ENCODE measurements at places on chromosomes 16 and 17. TPM values are rescaled to one million over a fixed set of nuclear protein-coding genes. Genes with fewer than 3 reads are reported as not detected.

DNA sequence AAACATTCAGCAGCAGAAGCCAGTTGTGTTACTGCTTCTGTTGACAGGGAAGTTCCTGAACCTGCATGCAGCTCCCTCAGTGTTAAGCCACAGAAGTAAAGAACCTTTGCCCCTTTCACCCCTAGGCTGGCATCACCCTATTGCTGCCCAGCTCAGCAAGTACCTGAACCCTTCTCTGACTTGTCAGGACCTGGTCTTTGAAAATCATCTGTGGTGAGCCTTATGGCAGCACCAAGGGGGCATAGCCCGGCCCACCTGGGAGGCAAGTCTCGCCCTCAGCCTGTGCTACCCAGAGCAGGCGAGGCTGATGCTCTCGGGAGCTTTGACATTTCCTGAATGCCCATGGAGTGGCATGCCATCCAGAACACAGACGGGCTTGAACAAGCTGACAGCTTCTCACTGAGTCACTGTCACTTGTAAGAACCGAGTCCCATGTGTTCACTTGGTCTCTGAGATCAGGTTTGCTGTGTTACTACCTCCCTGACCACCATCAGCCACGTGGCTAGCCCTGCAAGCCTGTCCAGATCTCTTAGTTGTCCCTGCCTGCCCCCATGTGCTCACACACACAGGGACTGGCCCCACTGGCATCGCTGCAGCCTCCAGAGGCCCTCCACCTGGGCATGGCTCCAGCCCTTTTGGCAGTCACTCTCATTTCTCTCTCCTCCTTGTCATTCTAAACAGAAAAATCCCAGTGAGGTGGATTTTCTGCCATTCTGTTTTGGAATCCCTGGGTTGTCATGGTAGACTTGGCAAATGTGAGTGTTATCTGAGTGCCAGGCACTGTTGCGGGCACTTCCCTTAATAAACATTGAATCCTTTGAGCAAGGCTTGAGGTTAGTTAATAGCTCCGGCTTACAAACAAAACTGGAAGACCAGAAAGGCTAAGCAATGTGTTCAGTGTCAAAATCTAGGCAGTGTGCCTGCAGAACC is 2.9 kb upstream of the CARMIL2 start:
- no peak for DNase-seq

WNT3 gene
- total RNA-seq: 3.4 TPM

CDC42EP4 gene
- total RNA-seq: 65.9 TPM

IGF2BP1 gene
- 109 TPM for total RNA-seq

RETREG3 gene
- total RNA-seq: 42.3 TPM

GRCh38 chr16:11742093-11742535 is 543 bp downstream of the TXNDC11 start:
- no peak for DNase-seq

DNA sequence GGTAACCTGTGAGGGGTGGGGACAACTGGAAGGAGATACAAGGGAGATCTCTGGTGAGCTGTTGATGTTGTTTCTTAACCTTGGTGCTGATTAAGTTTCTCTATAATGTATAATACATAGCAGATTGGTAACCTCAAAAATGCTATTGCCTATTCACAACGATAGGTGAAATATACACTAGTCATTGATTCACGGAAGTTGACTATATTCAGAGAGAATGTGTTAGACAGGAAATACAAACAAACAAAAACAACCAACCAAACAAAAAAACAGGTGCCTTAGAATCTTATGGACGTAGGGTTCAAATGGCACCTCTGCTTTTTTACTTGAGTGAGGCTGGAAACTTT is 21.5 kb downstream of the HSD17B2 start:
- no peak for DNase-seq

DNA sequence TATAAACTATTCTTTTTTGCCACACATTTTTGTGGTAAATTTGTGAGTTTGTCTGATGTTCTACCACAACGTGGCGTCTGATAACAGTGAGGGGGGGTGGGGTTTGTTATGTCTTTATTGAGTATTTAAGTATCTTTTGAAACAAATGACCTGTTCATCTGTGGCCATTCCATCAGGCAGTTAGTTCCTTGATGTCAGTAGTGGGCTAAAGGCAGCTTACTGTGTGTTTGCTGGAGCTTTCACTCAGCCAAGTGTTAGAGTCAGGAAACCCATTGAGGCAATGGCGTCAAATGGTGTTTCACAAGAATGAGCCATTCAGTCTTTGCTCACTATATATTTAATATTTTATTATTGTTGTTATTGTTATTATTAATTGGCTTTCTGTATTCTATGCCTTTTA is 28.0 kb downstream of the NQO1 start:
- no peak for DNase-seq

GRCh38 chr17:81821603-81822311 is 11.3 kb downstream of the MCRIP1 start:
- DNase-seq: no peak

GRCh38 chr17:59837308-59838051 is 55.3 kb downstream of the TUBD1 start:
- peak; percentile 99 for DNase-seq

GRCh38 chr16:10447289-10447688 is 61.4 kb downstream of the ATF7IP2 start:
- DNase-seq: no peak

ABCA6 gene
- 0.46 TPM for total RNA-seq

TBX4 gene
- total RNA-seq: not detected

GRCh38 chr16:47069841-47070584 is 73.7 kb downstream of the NETO2 start:
- DNase-seq: no peak

MMP28 gene
- total RNA-seq: 1.6 TPM

DNA sequence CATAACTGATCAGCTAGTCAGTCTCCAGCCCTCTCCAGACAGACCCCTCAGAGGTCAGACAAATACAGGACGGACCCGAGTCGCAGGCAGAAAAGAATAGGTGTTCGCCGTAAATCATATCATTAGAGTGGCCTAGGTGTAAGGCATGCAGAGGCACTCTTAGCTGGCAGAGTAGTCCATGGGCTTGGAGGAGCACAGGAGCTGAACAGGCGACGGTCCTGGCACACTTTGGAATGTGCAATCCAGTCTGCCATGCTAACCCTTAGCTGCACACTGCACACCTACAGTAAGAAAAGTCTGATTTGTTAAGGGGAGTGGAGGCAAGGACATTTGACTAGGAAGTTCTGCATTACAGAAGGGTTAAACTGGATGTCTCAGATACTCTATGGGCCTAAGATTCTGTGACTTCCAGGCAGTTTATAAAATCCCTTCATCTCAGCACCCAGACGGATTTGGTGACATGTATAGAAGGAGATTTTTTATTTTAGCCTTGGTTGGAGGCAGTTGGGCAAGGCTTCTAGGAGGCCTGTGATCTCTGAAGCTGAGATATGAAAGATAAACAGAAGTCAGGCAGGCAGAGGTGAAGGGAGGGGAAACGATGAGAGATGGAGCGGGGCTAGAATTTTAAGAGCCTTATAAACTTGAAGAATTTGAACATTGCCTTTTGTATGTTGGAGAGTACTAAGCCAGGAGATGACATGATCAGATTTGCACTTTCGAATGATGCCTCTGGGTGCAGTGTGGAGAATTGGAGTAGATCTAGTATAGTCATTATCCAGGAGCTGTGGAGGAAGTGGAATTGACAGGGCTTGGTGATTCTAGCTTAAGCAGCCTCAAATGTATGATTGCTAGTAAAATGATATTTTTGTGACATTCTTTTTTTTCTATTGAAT is 34.6 kb upstream of the SLC5A11 start:
- DNase-seq: no peak

DNA sequence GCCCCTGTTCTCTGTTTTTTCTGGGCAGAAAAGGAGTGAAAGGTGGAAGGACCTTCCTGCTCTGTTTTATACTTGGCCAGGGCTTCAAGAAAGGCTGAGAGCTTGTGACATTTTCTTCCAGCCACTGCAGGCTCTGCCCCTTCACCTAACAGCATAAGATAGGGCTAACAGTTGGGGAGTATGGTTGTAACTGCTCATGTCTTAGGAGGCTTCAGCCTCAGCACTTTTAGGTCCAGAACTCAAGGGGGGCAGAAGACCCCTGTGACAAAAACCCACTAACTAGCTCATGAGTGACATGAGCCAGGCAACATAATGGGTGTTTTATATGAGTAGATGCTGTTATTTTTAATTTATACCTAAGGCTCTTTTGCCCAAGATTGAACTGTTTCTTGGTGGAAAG is 4.9 kb downstream of the ALDOA start:
- DNase-seq: no peak

- DNase-seq: no peak
Observed at GRCh38 chr17:39144416-39144840, 7.0 kb downstream of the PLXDC1 start.

DNA sequence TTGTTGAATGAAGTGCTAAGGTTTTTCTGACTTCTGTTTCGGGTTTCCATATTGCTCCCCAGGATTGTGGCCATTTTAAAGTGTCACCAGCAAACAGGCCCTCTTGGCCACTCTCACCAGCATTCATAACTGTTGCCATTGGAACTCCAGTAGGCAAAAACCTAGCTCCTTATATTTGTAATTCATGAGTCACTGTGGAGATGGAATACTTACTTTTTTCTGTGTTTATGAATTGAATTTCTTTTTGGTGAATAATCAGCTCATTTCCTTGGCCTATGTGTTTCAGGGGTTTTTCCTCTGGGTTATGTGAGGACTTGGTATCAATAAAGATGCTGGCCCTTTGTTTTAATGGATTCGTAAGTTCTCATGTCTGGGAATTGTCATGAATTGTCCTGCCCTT is 255.1 kb downstream of the SNX29 start:
- no peak for DNase-seq

ARL5C gene
- not detected for total RNA-seq

DNA sequence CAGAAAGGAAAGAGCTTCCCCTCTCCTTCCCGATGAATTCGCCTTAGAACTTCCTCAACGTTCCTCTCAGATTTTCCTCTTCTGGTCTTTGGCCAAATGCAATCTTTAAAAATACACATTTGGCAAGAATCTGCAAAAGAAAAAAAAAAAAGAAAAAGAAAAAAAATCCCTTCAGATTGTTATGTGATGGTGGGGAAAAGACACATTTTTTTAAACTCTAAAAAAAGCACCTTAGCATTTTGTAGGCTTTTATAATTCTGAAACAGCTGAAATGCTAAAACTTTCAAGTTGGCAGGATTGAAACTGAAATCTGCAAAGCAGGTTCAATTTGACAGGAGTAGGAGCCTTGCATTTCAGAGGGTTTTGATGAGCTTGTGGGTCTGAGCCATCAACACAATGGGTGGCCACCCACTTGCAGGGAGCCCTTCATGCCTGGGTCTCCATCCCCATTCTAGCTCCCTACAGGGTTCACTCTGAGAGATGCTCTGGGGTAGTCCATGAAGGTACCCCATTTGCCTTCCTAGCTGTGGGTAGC is 33.1 kb downstream of the CACNG3 start:
- DNase-seq: no peak

IFI35 gene
- 42.6 TPM for total RNA-seq

- DNase-seq: no peak
Observed at GRCh38 chr17:74097450-74098135, 105.9 kb upstream of the RPL38 start.

DNA sequence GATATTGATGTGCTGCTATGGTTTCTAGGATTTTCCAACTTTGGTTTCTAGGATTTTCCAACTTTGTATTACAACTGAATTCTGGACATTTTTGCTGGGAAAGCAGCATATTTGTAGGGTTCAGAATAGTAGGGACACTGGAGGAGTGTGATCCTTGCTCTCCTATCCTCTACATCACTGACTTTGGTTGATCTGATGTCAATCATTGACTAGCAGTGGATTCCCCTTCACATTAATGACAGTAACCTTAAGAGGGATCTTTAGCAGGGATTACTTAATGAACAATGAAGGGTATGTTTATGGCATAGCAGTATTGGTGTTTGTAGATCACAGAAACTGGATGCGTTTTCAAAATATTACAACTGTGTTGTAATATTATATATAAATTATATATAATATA is 67.4 kb downstream of the MAP2K4 start:
- no peak for DNase-seq

SEZ6 gene
- not detected for total RNA-seq

GRCh38 chr16:680967-681745 is 946 bp downstream of the STUB1 start:
- no peak for DNase-seq

- DNase-seq: no peak
Observed at GRCh38 chr16:15919331-15919730, 30.1 kb upstream of the ABCC1 start.

DNA sequence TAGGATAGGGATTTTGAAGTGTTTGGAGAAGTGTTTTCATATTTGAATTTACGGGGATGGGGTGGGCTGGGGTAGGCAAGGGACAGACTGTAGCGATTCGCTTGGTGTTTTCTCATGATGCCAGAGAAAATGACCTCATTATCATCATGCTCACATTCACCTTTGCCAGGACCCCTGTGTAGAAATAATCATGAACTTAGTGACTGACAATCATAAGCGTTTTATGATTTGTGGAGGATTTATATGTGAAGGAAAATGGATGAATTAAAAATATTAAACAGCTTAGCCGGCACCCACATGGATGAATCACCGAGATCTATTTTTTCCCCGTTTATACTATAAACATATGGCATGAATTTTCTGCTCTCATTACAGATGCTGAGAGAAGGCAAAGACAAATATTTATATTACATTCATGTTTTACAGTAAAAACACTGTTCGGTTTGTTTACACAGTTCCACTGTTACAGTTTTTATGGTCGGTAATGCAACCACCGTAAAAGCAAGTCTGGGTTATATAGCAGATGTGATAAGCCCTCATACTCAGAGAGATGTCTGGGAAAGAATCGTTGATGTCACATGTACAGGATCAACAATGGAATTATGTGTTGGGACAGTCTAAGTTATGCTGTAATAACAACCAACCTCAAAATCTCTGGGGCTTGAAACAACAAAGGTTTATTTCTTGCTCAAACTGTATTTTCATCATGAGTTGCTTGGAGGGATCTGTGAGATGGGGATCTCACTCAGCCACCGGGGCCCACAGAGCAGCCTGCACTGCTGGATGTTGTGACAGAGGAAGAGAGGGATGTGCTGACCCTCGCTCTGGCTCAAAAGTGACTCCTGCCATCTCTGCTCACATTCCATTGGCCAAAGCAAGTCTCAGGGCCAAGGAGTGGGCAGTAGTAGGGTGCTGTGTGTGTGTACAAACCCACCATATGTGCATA is 85.1 kb downstream of the WWOX start:
- DNase-seq: no peak
